ENCODE measurements at places on chromosomes 5 and 9.
A peak's percentile ranks its signal among the peaks of the same experiment; 100 is the strongest.

DNA sequence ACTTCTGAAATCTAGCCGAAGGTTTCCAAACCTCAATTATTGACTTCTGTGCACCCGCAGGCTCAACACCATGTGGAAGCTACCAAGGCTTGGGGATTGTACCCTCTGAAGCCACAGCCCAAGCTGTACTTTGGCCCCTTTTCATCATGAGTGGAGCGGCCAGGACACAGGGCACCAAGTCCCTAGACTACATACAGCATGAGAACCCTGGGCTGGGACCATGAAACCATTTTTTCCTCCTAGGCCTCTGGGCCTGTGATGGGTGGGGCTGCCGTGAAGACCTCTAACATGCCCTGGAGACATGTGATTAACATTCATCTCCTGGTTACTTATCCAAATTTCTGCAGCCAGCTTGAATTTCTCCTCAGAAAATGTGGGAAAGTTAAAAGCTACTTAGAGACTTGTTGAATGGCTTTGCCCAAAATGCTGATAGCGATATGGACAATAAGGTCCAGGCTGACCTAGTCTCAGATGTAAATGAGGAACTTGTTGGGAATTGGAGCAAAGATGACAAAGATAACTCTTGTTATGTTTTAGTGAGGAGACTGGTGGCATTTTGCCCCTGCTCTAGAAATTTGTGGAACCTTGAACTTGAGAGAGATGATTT is 34.1 kb upstream of the CPLANE1 start:
- no peak for DNase-seq

GRCh38 chr9:95012902-95013301 is 286.4 kb downstream of the AOPEP start:
- no peak for DNase-seq

DNA sequence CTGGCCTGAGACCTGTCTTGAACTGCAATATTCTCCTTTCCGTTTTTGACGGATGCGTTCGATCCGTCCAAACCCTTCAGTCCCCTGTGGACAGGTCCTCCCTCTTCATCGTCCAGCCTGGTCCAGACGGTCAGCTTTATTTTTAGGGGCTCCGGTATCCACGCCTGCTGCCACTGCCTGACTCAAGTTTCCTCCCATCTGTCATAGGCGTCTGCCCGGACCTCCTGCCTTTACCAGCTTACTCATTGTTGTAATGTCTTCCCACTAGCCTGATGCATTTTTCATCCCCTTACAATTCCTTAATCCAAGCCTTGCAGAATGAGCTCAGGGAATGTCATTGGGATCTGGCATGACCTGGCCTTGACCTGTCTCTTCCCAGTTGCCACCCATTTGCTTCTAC is 145.8 kb downstream of the TENT4A start:
- no peak for DNase-seq

- DNase-seq: no peak
Measured at GRCh38 chr5:122296871-122297270, 15.2 kb upstream of the SNCAIP start.

GRCh38 chr9:133147412-133148198 is 16.1 kb downstream of the GBGT1 start:
- peak; percentile 93 for DNase-seq

DNA sequence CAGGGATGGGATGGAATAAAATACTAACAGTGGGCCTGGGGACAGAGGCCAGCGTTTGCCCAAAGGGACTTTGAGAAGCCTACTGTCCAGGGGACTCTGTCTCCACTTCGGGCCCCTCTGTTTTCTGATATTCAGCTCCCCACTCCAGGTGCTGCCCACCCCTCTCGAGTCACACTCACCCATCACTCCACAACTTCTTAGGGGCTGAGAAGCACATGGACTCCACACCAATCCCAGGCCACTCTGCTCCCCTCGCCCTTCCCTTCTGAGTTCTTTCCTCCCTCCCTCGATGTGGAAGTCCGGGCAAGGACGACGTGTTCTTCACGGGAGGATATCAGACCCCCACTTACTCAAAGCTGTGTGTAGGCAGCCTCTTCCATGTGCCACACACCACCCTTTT is 124.5 kb downstream of the BARX1 start:
- DNase-seq: no peak

DNA sequence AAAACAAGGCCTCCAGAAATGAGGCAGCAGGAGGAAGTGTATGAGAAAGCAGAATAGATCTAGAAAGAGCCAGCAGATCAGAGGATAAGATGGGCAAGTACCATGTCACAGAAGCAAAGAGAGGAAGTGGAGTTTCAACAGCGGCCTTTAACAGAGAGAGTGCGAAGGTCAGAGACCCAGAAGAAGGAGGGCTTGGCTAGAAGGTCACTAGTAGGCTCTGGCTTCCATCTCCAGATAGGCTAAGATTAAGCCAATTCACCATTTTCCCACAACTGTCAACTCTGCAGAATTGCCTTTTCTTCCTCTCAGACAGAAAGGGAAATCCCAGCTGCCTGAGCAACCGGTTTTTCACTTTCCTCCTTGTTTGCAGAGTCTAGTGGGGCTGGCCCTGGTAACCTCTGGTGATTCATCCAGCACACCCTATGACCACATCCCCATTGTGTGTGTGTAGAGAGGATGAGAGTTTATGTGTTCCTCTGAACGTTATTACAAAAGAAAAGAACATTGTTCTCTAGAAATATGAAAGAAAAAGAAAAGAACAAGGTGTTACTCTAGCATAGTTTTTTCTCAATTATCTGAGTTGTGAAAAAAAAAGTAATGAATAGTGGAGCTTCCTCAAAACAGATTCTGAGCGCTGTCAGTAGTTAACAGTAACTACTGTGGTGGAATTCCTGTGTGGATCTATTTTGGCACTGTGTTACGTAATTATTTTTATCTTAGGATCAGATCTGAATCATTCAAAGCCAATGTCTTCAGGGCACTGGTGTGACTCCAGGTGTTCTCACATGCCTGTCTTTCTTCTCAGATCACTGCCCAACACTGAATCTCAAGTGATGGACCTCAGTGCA is 220.4 kb downstream of the ARRDC3 start:
- peak; percentile 96 for DNase-seq

GRCh38 chr5:1056611-1057484 is 48.2 kb downstream of the NKD2 start:
- no peak for DNase-seq

GRCh38 chr5:23703940-23704855 is 196.8 kb downstream of the PRDM9 start:
- peak; percentile 92 for DNase-seq

DNA sequence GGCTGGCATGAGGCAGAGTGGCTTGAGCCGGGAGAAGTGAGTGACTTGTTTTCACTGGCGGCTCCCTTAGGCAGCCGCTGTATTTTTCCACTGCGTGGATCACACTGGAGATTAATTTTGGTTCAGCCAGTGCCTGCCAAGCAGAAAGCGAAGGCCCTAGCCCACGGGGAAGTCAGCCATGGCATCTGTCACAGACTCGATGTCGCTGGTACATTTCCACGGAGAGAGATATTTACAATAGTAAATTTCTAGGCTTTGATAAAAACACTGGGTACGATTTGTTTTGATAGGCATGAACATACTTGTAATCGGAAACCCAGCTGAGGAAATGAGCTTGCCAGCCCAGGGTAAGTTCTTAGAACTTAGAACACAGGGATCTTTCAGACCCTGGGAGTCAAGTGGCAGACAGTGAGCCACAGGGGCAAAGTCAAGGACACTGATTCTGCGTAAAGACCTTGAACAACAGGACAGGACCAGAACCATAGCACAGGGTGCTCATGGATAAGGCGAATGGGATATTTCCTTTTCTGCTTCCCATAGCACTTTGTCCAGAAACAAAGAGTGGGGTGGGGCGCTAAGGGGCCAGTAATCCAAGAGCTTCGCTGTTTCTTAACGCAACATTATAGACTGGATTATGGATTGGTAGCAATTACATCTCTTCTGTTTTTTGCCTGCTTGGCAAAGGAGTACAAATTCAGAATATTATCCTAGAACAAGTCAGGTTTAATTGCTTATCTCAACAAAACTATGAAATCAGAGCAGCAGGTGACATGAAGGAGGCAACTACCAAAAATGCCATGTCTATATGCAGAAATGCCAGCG is 4.5 kb downstream of the DUSP1 start:
- peak; percentile 59 for DNase-seq

DNA sequence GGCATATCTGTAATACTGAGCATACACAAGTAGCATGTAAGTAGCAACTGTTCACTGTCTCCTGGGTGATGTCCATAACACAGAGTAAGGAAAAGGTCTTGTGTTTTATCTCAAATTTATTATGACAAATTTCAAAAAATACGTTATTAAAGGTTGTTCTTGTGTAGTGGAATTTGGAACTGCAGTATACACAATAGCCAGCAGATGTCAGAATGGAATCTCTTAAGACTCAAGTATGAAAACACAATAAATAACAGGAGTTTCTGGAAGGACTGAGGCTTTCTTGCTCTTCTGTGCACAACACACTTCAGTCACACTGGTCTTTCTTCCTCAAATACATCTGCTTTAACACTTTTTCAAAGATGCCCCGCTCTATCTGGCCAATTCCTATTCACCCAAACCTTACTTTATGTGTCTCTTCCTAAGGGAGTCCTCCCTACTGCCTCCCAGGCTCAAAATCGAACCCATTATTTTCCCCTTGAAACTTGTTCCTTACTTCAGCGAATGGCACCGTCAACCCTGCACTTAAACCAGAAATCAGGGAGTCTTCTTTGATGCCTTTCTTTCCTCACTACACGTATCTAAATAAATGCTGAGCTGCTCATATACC is 6.5 kb upstream of the FBXO10 start:
- DNase-seq: peak; percentile 46

DNA sequence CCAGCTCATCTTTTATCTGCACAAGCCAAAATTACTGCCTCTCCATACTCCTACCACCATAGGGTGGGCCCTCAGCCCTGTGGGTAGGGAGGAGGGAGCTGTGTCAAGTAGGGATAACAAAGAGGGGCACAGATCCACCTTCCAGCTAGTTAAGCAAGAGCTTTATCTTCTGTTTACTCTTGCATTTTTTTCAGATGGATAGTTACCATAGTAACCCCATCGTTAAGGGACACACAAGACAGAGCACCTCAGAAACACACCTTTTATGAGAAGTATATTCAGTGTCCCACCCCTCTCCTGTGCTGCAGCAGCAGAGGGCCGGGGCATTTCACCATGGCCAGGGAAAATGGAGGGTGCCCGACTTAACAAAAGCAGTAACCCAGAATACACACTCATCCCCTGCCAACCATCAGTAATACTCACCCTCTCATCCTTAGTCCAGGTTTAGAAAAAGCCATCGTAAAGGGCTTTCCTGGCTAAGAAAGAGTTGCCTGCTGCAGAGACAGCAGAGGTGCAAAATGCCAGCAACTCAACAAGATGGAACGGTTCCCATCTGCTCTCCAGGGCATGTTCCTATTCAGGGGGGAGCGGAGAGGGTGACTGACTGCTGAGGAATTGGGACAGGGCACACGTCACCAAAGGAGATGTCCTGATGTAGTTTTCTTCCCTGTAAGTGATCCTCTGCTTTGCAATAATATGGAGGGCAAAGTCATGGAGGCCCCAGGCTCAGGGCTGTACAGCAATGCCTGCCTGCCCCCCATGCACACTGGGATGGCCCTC is 25.1 kb downstream of the MACROH2A1 start:
- DNase-seq: peak; percentile 37

DNA sequence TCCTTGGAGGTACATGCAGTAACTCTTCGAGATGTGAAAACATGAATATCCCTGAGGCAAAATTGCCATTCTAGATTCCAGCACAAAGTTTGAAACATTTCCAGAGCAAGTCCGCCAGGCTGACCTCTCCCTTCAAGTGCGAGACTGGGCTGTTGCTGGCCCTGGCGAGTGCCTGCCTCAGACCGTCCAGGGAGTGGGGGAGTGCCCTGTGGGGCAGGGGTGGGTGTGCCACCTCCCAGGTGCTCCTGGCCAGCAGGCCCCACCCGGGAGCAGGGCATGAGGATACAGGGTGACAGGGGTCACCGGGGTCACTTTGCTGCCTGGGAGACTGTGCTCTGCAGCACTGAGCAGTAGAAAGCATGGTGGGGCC is 199.9 kb downstream of the AOPEP start:
- no peak for DNase-seq

- peak; percentile 73 for DNase-seq
Measured at GRCh38 chr9:15606643-15607472, 54.0 kb downstream of the CCDC171 start.

DNA sequence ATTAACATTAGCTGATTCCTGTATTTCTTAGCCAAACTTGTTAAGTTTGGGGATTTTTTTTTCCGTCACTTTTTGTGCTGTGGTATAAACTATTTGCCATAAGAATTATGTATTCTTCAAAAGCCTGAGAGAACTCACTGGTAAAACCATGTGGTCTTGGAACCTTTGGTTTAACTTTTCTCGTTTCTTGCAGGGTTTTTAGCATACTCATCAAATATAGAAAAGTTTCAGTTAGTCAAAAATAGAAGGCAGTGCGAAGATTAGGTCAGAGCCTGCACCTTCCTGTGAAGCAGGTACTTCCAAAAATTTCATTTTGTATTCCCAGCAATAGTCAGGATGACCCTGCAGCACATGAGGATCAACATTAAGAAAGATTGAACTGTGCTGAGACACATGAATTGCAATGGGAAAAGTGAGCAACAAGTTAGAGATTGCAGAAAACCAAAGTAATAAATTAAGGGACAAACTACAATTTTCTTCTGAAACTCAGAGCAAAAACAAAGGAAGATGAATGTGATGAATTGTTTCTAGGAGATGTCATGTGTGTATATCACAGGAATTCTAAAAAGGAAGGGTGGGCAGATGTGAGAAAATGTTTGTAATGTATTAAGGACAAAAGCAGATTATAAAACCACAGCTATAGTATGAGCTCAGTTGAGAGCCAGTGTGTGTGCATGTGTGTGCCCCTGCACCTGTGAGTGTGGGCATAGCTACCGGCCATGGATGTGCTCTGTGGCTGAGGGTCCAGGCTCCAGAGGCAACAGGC is 102.2 kb downstream of the ANGPTL2 start:
- DNase-seq: no peak

DNA sequence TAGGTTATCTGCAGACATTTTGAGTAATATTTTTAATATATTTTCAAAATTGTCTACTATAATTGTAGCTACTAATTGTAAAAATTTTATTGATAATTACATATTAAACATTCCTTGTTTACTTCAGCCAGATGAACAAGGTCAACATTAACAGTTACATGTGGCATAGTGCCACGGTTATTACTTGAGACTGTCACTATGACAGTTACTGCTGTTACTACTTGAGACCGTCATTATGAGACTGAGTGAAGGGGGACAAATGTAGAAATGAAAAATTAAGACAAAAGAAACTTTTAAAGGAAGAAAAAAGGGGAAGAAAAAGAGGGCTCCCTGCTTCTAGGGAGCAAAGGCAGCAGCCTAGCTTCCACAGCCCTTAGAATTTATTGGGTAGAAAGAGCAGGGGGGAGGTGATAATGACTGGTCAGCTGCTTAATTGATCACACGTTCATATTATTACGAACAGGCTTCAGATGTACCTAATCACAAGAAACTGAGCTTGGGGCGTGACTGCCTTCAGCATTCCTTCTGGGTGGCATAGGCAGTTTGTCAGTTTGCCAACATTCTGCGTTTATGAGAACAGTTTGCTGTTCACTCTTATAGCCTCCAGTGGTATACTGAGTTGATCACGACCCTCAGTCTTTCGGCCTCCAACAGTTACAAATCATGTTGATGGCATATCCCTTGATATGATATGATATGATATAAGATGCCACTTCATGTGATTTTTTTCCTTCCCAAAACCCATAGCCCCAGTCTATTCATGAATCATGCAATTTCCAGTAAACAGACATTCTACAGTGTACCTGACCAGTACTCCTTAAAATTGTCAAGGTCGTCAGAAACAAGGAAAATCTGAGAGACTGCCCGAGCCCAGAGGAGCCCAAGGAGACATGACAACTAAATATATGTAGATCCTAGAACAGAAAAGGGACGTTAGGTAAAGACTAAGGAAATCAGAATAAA is 13.1 kb downstream of the MARCHF6 start:
- DNase-seq: peak; percentile 63

All from HT-29 (cell line).